Activated CD4-positive, alpha-beta T cell treated with anti-CD3 and anti-CD28 coated beads, Interleukin-2, amount 50 U/mL, for 1 hour (primary cell): ENCODE measurements at places on chromosomes 2 and 18.

- no peak for DNase-seq
Measured at GRCh38 chr2:238855299-238855698, 7.4 kb downstream of the TWIST2 start.

DNA sequence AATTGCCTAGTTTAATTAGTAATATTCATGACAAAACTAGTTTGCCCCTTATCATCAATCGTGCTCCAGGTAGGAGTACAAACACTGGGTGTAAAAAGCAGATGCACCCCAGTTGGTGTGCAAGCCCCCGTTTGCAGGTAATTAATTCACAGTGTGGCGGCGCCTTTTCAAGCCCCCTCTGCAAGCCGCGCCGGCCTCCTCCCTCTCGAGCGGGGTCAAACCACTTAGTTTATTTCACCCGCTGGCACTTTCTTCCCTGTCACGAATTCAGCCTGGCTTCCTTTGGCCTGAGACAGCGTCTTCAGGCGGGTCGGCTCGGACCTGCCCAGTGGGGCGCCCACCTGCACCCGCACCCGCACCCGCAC is 64.7 kb upstream of the MAPRE2 start:
- no peak for DNase-seq

- no peak for DNase-seq
Measured at GRCh38 chr2:238847841-238848690, at the start of gene TWIST2. TWIST2 (plus strand) TSS chr2:238848085; CDS start chr2:238848216, 131 bp downstream.

GRCh38 chr2:98508709-98509066 is 64.0 kb downstream of the INPP4A start:
- DNase-seq: peak; percentile 59

DNA sequence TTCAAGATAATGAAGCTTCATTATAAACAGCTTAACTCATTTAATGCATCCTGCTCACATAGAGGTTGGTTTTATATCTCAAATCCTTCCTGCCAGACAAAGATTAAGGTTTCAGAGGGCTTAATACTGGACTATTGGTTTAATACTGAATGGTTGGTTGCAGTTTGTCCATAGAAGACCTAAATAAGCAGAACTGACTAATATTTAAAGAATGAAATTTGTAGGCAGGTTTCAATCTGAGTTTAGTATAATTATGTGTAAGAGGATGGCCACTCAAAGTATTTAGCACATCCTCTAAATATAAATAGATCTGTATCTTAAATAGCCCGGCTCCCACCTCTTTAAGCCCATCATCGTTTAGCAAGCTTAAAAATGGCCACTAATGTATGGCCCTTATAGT is 92.5 kb downstream of the EPB41L5 start:
- no peak for DNase-seq

DNA sequence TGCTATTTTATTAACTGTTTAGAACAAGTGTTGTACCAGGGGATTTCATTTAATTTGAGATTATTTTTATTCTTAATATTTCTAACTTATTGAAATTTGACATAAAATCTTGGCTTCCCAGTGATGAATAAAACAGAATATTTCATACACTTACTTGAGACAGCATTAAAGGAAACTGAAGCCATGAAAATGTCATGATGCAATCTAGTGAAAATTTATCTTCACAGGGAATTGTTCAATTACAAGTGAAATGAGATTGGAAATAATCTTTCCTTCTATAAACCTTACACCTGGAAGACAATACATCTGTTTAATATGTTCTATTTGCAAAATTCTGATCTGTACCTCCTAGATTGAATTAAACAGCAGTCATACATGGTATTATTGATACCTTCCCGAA is 511.0 kb upstream of the CDH7 start:
- DNase-seq: no peak
